ENCODE measurements at places on chromosomes 4 and X.
A peak's percentile ranks its signal among the peaks of the same experiment; 100 is the strongest.

- DNase-seq = peak; percentile 32
These were observed 2.4 kb downstream of the LONRF3 start for GRCh38 chrX:118976599-118977340.

DNA sequence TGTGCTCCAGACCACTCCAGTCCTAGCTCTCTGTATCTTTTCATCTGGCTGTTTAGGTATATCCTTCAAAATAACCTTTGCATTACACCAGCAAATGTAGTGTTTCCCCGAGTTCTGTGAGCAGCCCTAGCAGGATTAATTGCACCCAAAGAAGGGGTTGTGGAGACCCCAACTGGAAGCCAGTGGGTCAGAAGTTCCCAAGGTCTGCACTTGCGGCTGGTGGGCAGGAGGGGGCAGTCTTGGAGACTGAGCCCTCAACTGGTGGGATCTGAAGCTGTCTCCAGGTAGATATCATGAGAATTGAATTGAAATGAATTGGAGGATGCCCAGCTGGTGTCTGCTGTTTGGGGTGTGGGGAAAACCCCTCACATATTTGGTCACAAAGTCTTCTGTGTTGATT, 1485.3 kb upstream of the TENM3 start:
- DNase-seq = no peak

- DNase-seq = no peak
These were observed 8.2 kb downstream of the RASSF6 start for GRCh38 chr4:73612032-73612431.

GRCh38 chr4:127249066-127249766, 383.5 kb upstream of the INTU start:
- DNase-seq = no peak

DNA sequence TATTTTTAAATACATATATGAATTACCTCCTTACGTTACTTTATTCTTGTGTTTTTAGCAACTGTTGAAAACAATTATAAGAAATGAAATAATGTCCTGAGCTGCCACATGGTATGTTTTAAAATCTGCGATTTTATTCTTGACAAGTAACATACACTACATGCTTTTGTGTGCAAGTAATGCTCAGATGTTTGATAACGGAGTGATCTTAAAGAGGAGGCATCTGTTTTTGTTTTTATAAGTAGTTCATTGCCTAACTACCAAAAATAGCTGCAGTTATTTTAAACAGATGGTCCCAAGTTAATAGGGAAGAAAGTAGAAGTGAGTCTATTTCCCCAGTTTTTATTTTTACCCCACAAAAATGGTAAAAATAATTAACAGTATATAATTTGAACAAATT, 55.2 kb downstream of the GAB1 start:
- DNase-seq = no peak

- no peak for DNase-seq
These were observed 141.9 kb upstream of the FAM241A start for GRCh38 chr4:112003231-112003907.

DNA sequence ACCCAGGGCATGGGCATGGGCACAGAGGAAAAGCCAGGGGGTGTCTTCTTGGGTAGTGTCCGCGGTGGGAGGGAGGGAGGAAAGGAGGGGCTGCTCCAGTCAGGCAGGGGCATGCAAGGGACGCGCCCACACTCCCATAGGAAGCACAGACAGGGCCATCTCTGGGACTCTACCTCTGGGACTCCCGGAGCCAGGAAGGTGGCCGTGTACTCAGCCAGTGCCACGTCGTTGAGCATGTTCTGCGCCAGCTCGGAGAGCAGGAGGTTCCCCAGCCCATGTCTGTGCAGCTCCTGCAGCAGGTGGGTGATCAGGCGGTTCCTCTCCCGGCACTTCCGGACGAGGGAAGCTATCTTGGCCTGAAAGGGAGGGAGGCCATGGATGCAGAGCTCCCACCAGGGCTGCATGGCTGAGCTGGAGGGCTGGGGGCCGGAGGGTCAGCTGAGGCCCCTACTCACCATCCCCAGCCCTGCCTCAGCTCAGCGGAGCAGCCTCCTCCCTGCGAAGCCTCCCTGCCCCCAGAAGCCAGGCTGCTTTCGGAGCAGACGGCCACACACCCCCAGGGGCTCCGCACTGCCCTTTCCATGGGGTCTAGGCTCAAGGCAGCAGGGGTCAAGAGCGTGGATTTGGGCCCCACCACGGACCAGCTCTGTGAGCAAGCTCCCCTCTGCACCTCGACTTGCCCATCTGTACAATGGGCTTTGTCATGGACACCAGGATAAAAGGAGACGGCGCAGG, 44.6 kb downstream of the C4orf50 start:
- DNase-seq = no peak

- DNase-seq = no peak
These were observed 56.6 kb downstream of the GRSF1 start for GRCh38 chr4:70783096-70783495.

GRCh38 chr4:48333587-48333986, 7.7 kb upstream of the SLAIN2 start:
- no peak for DNase-seq

DNA sequence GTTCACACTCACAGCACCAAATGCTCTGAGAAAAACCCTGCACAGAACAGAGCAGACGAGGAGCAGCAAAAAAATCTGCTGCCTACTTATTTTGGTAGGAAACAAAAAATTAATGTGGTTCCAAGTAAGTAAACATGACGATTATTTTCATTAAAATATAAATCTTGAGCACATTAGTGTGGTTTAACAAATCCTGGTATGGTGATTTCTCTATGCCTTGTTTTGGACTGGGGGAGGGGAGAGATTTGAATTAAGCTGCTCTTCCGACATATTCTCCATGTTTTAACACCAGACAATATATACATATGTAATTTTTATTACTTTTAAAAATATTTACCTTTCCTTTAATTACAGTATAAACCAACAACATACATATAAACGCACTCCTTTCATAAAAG, 1.8 kb downstream of the CAMK2D start:
- peak; percentile 56 for DNase-seq

GRCh38 chrX:134963041-134963440, 27.8 kb upstream of the SMIM10 start:
- no peak for DNase-seq

- DNase-seq = no peak
These were observed 54.4 kb upstream of the KLF3 start for GRCh38 chr4:38609614-38610013.

GRCh38 chr4:127533028-127533700, 99.6 kb upstream of the INTU start:
- no peak for DNase-seq

DNA sequence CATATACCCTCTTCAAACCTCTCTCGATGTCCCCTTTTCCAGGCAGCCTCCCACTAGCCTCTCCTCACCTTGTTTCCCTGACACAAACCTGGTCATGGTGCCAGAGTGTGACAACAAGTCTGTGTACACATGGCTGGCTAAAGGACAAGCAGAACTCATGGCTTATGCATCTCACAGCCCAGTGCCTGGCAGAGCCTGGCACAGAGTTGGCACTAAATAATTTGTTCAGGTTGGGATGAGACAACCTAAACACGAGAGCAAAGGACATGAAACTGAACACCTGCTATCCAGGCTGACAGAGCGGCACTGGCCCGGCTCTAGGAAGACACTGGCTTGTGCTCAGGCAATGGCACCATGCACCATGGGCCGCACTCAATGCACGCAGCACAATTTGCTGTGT, 48.2 kb upstream of the FGFBP2 start:
- DNase-seq = no peak

DNA sequence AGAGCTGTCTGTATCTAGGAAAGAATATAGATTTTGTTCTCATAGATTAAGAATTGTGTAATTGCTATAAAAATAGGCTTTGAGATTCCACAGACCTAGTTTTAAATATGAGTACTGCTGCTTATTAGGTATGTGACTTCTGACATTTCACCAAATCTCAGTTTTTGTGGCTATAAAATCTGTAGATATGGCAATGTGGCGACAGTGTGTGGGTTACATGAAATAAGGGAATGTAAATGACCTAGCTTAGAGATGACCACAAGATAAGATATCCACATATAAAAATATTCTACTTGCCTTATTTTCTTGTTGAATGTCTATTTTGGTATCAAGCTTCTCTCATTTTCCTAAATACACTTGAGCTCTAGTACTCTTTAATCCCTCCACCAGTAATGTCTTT, 193.8 kb downstream of the UNC5C start:
- DNase-seq = no peak

DNA sequence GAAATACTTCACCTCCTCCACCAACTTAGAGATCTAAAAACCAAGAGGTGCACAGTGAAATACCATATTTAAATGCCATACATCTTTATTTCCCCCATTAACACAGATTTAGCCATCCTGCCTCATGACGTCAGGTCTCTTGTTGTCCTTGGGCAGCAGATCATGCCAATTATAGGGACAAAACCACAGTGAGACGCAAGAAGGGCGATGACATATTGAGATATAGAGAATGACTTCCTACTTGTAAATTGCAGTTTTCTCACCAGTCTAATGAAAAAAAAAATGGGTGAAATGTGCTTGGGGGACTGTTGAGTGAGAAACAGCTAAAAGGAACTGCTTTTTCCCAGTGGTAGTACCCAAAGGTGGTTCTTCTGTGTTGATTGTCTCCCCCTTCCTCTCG, 24.3 kb downstream of the RS1 start:
- DNase-seq = no peak

DNA sequence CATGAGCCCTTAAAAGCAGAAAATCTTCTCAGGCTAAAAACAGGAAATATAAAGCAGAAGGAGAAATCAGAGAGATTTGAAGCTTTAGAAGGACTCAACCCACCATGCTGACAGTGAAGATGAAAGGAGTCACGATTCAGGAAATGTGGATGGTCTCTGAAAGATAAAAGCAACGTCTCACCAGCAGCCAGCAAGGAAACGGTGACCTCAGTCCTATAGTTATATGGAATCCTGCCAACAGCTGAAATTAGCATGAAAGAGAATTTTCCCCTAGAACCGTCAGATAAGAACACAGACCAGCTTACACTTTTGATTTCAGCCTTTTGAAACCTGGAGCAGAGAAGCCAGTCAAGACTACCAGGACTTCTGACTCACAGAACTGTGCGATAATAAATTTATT, 715.7 kb upstream of the HTR2C start:
- DNase-seq = no peak

DNA sequence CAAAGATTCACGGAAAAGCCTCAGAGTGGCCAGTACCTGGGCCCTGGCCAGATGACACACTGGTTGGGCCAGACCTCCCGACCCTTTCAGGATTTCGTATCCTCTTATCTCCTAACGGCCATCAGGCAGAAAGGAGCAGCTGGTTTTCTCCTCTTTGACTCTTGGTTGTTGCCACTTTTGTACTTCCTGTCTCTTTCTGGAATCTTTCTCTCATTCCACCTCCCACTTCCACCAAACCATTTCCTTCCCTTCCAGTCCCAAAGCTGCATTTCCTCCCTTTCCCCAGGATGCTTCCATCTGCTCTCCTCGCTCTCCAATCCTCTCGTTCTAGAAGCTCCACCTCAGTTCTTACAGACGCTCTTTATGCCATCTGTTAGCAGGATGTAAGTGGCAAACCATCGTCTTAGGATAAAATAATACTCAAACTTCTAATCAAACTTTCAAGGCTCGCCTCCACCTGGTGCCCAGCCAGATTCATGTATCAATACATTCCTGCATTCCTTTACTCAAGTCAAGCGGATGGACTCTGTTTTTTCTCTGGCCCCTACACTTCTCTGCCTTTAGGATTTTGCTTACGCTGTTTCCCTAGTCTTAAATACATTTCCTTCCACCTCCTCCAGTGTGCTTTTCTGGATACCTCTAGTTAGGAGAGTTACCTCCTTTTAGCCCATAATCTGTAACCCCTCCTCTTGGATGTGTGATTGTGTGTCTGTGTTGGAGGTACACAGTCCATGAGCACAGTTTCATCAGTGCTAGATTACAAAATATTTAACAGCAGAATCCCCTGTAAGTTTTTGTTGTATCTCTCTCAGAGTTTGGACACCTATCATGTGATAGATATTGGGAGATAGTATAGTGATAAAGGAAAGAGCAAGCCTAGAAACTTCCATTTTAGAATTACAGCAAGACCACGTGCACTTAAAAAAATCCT, 70.4 kb downstream of the LDB2 start:
- no peak for DNase-seq

- no peak for DNase-seq
These were observed 240.9 kb downstream of the PALLD start for GRCh38 chr4:168737806-168738172.

GRCh38 chr4:62510228-62510627, 1310.1 kb downstream of the ADGRL3 start:
- no peak for DNase-seq

- DNase-seq = peak; percentile 34
These were observed 2.7 kb downstream of the LEF1 start for GRCh38 chr4:108166038-108166437.

DNA sequence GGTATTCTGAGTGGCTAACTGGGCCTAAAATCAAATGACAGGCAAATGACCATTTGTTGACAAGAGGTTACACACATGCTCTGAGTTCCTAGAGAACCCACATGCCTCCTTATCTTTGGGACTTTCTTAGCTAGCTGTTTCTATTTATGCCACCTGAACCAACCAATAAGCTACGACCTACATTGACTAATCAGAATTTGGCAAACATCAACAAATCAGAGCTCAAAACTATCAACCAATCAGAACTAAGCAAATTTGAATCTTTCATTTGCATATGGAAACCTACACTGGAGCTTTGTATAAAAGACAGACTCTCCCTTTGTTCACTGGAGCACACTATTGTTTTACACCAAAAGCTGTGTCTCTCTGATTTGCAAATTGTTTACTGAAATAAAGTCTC, 192.0 kb downstream of the CXXC4 start:
- DNase-seq = peak; percentile 1

DNA sequence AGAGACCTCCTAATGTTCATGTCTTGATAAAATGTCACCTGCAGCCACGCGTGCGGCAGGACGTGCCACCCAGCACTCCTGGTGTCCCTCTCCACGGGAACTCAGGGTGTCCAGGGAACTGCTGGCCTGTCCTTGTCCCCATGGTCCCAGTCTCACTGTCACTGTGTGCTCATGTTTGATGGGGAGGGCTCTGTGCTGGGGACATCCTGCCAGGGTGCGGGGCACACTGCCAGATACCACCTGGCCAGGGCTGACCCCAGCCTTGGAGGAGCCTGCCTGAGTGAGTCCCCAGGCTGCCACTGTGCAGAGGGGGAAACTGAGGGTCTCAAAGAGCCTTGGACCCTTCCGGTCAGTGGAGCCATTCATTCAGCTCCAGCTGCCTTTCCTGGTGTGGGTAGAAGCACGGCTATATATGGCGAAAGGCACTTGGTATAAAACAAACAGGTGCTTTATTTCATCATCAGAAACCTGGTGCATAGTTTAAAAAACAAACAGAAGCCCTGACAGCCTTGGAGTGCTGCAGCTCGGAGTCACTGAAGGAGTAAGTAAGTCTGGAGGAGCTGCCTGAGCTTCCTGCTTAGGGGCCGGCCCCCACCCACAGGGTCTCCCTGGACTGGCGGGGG, 33.0 kb downstream of the NOP14 start:
- DNase-seq = no peak

- no peak for DNase-seq
These were observed 10.1 kb downstream of the CISD2 start for GRCh38 chr4:102878901-102879300.

DNA sequence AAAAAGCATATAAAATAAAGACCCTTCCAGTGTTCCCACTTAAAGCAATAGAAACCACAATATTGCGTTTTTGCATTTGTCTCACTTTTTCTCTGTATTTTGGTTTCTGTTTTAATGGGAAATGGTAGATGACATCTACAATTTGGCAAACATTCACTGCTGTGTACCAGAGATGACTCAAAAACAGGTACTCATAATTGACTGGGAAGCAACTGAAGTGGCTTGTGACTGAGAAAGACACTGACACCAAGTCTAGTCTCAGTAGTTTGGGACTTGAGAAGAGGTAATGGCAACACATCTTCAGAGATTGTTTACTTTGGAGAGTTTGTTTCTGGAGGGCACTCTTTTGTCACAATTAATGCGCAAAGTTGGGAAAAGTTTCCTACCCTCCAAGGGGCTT, 42.0 kb downstream of the AREG start:
- DNase-seq = no peak
